CD8-positive, alpha-beta memory T cell (primary cell): ENCODE measurements at places on chromosomes 12 and 14.

- no peak for DNase-seq
These were observed 140.3 kb upstream of the FAR2 start for GRCh38 chr12:29008786-29009185.

GRCh38 chr14:22614240-22614799 is 16.2 kb downstream of the ABHD4 start:
- DNase-seq = no peak

DNA sequence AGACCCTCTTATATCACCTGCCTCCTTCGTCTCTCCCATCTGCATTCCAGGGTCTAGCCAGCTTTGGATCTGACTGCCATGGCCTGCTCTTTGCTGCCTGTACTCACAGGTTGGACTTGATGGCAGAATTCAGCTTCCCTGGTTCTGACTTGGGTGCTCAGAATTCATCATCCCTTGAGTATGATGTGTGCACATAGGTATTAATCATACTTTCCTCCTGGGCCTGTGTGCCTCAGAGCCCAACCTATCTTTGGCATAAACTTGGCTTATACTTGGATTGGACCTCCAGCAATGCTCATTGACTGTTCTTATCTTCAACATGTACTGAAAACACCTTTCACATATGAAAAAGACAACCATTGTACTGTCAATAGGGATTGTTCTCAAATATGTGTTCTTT is 70.7 kb upstream of the LMNTD1 start:
- DNase-seq = no peak

- no peak for DNase-seq
These were observed 2.6 kb downstream of the SVOP start for GRCh38 chr12:109018296-109018695.

GRCh38 chr12:92553389-92553788 is 149.4 kb upstream of the PLEKHG7 start:
- DNase-seq = no peak

- no peak for DNase-seq
These were observed 680 bp downstream of the NECAP1 start for GRCh38 chr12:8082808-8083100.
